NCI-H1436 treated with DMSO at 0.1 percent for 48 hours (cell line): ENCODE measurements at places on chromosomes 1 and 21.

GRCh38 chr1:43853161-43853921, 80.3 kb upstream of the ARTN start:
- no peak for DNase-seq

GRCh38 chr1:92944901-92945747, 16.1 kb downstream of the DIPK1A start:
- no peak for DNase-seq

DNA sequence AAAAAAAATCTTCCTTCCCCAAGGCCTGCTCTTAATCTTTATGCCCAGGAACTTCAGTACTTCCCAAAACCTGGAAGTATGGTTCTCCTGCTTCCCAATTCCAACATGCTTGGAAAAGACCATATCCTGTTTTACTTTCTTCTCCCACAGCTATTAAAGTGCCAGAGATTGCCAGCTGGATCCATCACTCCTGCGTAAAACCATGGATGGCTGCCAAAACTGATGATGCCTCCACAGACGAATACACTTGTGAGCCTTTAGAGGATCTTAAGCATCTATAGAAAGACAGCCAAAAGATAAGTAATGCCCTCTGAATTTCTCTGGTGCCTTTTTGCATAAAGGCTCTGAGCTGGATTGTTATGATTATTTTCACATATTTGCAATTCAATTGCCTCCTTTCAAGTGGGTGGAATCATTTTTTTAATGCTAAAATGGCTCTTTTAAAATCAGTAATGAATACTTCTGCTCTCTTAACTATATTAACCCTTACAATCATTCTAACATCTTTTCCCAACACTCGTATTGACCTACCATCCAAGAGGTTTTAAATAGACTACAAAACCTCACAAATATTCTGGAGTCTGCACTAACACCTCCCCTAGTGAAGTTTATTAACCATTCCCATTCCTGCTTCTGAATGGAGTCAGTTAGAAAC, 1807.8 kb downstream of the BRINP3 start:
- DNase-seq: no peak

GRCh38 chr1:155168456-155169210, 4.5 kb downstream of the KRTCAP2 start:
- no peak for DNase-seq

DNA sequence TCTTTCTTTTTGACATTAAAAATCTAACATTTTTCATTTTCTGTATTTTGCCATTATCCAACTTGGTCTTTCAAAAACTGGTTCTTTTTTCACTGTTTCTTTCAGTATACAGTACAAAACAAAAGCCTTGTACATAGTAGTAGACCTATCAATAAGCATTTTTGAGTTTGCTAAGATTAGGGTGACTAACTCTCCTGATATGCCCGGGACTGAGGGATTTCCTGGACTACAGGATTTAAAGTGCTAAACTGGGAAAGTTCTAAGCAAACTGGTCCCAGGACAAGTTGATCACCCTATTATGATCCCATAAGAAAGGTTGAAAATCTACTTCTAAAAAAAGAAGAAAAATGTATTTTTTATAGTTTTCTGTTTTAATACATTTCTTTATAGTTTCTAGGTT, 120.9 kb downstream of the USP25 start:
- no peak for DNase-seq

DNA sequence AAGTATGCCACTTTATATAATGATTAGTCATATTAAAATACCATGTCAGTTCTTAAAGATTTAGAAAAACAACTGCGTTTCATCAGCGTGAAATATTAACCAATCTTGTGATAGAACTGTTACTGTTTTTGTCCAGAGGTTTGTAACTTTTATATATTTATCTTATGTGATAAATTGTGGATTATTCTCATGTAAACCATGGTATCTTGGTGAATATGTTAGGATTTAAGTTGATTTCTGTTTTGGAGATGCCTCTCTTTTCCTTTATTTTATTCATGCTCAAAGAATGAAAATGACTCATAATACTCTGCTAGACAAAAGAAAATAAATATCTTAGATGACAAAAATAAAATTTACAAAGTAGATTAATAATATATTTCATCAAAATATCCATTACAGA, 88.4 kb downstream of the ADGRL4 start:
- no peak for DNase-seq

GRCh38 chr21:22965455-22966135, 1967.4 kb downstream of the NCAM2 start:
- no peak for DNase-seq

DNA sequence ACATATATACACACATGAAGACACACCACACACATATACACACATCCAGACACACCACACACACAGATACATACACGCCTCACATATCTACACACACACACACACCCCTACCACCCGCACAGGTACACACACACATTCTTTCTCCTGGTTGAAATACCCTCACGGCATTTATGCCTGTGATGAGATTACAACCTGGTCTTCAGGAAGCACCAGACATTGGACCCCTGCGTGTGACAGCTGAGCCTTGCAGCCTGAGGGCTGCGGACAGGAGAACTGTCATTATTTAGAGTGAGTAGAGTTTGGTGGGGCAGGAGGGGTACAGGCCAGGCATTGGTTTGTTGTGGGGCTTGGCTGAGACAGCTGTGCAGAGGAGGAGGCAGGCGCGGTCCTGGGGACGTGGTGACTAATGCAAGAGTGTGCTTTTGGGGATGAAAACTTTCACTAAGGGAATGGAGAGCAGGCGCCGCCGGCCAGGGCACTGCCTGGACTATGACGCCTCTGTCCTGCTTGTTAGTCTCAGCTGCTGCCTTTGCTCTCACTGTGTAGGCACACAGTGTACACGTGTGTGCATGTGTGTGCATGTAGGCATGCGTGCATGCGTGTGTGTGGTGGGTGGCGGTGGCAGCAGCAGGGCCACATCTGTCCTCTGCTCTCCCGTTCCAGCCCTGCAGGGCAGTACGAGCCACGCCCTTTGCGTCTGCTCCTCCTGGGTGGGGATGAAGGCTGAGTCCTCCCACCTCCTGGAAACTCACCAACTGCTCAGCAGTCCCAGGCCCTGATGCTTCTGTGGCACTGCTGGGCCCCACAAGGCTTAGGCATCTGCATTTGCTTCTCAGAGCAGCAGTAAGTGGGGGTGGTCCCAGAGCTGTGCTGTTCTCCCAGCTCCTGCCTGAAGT, 57.6 kb downstream of the SPSB1 start:
- DNase-seq: no peak

DNA sequence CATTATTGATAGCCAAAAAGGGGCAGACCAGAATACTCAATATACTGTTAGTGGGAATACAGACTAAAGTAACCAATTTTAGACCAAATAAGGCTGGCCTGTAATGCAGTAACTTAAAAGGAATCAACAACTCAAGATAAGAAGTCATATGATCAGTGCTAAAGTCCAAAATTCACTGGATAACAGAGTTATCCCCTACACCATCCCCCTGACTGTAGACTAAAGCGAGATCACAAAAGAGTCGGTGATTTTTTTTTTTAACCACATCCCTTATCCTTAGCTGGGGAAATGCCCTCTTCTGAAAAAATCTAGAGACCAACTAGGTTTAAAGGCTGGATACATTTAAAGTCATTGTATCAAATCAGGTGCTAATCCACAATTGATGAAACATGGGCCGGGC, 7.7 kb downstream of the UBR4 start:
- no peak for DNase-seq

DNA sequence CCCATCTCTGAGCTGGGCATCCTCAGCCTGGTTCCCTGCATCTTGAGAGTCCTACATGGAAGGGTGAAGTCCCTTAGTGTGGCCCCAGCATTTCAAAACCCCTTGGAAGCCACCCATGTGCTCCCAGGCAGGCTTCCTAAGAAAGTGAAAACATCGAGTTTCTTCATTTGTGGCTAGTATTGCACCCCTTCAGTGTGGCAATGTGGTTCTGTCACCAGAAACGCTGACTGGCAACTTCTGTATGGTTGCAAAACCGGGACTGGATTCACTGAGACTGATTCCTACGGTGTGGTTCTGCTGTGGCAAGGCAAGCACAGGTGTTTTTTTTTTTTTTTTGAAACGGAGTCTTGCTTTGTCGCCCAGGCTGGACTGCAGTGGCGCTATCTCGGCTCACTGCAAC, 9.0 kb upstream of the IFNGR2 start:
- DNase-seq: no peak

DNA sequence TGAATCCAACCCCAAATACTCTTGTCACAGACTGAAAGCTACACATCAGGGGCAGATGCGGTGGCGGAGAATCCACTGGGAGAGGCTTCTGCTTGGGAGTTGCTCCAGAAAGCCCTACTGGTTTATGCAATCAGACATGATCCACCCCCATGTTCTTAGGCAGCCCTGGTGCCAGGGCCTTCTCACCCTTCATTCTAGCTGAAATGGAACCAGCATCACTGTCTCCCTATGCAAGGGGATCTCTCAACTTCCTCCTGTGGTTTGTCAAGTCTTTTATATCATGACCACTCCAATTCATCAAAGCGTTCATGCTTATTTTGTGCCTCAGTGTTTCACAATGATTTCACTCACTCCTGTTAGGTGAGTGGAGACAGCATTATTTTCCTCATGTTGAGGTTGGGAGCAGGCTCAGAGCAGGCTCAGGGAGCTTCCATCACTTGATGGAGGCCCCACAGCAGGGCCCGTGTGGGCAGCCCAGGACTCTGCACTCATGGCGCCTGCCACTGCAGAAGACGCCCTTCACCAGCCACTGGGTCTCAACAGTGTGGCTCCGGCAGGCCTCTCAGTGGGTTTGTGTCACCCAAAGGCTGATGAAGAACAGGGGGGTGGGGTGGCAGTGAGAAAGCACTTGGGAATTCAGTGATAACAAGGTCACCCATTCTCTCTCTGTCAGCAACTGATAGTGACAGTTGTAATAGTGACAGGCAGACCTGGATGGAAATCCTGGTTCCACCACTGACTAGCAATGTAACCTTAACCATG, 67.1 kb downstream of the CD58 start:
- DNase-seq: no peak

DNA sequence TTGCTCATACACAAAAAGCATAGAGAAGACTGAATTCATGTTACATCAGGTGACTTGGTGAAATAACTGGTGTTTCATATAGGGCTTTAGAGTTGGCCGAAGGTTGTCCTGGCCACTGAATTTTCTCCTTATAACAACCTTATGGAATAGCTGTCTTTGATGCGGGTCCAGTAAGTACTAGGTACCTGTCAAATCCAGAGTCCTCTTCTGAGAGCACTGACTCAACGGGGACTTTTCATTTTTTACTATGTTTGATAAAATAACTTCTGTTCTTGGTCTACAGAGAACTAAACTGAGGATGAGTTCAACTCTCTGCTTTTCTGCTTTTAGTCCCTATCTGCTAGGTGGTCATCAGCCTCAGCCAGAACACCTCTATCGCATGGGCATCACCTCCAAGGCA, 76.1 kb upstream of the JAK1 start:
- DNase-seq: no peak

- DNase-seq: no peak
These were observed 7.4 kb downstream of the KCNE1 start for GRCh38 chr21:34504595-34504994.

DNA sequence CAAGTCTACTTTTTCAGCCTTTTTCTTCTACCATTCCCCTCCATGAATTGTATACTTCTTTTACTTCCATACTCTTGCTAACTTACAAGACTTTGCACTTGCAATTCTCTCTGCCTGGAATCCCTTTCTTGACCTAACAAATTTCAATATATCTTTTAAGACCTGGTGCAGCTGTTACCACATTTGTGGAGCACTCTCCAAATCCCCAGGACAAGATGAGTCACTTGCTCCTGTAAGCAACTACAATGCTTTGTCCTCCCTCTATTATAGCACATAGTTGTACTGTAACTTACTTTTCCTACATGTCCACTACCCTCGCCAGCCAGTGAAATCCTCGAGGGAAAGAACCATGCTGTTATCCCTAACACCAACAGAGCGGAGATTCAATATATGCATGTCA, 43.1 kb downstream of the WARS2 start:
- DNase-seq: no peak

GRCh38 chr1:157092831-157093230, 6.8 kb downstream of the ETV3L start:
- DNase-seq: no peak

DNA sequence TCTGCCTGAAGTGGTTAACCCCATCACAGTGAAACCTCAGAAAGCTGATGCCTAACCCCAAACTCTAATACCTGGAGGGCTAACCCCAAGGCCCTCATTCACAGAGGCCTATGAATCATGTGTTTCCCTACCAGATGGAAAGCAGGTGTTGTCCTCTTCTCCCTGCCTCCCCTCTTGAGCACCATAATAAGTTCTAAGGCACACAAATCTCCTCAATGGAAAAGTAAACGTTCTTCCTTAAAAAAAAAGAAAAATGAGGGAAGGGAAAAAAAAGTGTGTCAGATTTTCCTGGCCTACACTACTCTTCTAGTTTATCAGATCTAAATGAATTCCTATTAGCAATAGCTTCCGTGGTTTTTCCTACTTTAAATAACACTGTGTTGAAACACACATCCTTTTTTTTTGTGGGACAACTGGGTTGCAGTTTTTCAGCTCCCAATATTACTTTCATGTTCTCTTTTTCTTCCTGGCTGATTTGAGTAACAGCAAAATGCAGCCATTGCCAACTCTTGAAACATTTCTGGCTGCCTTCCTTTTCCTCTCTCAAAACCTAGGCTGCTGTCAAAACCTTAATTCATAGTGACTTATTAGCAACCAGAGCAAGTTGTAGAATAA, 43.2 kb downstream of the SLC44A3 start:
- no peak for DNase-seq

DNA sequence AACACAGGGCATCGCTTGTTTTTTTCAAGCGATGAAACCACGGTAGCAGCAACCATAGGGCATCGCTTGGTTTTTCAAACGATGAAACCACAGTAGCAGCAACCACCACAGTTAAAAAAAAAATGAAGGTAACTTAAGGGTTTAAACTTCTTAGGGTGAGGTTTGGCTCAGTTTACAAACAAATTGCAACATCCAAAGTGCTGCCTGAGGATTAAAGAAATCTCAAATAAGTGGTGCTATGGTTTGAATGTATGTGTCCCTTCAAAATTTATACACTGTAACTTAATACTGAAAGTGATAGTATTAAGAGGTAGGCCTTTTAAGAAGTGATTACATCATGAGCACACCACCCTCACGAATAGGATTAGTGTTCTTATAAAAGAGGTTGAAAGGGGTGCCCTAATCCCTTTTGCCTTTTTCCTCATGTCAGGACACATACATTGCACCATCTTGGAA, 6.4 kb upstream of the GBP5 start:
- DNase-seq: no peak
